ENCODE measurements at places on chromosomes 16 and 17.

- no peak for DNase-seq
Measured at GRCh38 chr17:79080761-79081290, 6.2 kb downstream of the ENGASE start.

GRCh38 chr16:73356401-73357079 is 308.6 kb upstream of the ZFHX3 start:
- no peak for DNase-seq

DNA sequence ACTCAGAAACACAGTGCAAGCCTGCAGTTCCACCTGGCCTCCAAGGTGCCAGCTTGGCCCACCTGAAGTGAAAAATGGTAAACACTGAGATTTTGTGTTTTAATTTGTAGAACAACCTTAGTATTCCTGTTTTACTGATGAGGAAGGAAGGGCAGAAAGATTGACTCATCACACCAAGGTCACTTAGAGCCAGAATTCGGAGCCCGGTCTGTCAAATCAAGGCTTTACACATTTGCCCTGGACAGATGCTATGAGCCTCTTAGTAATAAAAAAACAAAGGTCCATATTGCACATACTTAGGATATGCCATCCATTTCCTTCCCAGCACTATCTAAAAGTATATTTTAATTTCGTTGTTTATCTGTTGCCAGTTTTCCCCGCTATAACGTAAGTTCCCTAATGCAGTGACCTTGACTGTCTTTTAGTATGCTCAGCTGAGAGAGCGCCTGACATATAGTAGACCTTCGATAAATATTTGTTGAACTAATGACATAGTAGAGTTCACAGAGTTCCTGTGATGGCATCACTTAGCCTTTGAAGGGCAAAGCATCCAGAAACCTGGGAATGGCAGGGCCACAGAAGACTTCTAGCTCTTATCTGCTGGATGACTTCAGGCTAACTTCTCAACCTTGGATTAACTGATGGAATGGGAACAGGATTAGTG is 7.2 kb upstream of the TBKBP1 start:
- peak; percentile 51 for DNase-seq

DNA sequence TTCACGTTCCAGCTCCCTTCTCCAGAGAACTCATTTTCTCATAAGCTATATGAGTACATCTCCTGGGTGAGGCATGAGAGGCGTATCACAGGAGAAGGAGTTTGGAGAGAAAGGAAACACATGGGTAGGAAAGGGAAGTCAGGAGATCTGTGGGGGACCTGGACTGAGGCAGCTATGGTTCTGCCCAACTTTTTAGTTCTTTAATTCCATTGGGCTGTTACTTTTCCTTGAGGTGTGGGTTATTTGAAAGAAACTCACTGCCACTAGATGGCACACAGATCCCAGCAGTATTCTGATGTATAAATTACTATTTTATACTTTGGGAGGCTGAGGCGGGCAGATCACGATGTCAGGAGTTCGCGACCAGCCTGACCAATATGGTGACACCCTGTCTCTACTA is 63.6 kb downstream of the NUP93 start:
- peak; percentile 58 for DNase-seq

DNA sequence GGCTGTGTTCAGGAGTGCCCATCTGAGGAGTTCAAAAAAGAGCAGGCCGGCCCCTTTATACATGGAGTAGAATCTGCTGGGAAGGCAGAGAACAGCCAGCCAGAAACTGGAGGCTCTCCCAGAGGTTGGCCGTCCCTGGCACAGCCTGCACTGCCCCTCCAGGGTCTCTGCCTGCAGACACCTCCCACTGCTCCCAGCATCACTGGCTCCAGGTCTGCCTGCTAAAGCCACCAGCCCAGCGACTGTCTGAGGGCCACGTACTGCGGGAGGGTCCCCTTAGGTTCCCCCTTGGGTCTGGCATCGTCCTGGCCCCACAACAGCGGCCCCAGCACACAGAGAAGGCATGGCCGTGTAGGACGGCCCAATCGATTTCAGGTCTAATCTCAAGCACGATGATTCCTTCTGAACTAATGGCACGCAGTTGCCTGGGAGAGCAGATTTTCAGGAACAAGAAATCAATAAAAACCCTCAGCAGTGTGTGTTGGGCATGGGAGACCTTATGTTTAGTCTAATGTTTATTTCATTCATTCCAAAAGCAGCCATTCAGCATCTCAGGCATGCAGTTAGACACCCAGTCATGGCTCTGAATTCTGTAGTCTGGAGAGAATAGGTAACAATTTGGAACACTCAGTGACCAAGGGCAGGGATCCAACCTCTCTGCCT is 95.6 kb downstream of the PGS1 start:
- no peak for DNase-seq

DNA sequence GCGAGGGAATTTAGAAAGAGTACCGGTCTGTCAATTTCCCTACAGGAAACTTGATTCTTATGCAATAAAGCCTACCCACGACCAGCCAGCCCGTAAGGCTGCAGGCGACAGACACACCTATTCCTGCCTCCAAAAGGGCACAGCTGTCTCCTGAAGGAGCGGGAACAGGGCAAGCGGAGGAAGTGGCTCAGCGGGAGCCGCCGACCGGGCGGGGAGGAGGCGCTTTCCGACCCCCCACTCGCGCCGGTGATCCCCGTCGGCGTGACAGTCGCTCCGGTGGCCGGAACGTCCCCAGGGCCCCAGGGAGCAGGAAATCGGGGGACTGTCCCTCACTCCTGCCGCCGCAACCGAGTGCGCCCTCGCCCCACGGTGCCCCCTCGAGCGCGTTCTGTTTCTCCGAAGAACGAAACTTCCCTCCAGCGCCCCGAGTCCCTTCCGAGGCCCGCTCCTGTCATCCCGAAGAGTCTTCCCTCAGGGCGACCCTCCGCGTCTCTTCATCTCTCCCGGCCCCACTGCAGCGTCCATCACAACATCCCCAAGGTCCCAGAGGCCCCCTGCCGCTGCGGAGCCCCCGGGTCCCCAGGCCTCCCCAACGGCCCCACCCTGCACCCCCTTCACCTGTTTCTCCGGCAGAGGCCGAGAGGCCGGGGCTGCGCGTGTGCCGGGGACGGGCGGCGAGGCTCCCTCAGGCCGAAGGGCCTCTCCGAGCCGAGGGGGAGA is 421 bp downstream of the STAT3 start:
- DNase-seq, result peak; percentile 58

- peak; percentile 96 for DNase-seq
Measured at GRCh38 chr16:86396901-86397311, 113.4 kb upstream of the FOXF1 start.

DNA sequence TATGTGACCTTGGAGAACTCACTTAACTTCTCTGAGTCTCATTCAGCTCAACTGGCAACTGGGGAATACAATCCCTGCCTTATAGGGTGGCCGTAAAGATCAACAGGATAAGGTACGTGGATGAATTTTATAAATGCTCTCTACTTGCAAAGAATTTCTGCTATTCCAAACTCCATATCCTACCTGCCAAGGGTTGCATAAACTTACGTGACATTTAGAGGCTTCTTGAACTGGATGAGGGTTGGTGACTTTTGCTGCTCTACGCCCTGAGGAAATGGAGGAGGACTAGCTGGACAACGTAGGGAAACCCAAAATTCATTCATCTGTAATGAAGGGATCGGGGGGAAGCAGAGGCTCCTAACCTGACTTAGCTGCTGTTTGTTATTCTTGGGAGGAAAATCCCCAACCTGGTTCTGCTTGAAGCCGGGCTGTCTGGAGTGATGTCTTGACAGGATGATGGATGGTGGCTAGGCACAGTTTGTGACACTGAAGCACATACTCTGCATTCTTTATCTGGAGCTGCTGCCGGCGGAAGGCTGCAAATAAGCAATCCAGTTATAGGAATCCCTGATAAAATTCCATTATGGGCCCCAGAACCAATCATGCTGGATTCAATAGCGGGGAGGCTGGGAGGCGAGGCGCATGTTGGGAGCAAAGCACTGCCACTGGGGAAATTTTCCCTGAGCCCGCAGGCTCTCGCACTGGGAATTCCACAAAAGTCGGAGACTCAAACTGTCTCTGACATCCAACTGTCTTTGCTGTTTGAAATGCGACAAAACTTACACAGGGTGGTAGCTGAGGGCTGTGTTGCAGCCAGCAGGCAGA is 94.7 kb upstream of the SDK2 start:
- no peak for DNase-seq

GRCh38 chr16:65684230-65684629 is 562.4 kb upstream of the CDH11 start:
- DNase-seq, result no peak
